ENCODE measurements at places on chromosomes 1 and 21. TPM values are rescaled to one million over a fixed set of nuclear protein-coding genes. Genes with fewer than 3 reads are reported as not detected.

DNA sequence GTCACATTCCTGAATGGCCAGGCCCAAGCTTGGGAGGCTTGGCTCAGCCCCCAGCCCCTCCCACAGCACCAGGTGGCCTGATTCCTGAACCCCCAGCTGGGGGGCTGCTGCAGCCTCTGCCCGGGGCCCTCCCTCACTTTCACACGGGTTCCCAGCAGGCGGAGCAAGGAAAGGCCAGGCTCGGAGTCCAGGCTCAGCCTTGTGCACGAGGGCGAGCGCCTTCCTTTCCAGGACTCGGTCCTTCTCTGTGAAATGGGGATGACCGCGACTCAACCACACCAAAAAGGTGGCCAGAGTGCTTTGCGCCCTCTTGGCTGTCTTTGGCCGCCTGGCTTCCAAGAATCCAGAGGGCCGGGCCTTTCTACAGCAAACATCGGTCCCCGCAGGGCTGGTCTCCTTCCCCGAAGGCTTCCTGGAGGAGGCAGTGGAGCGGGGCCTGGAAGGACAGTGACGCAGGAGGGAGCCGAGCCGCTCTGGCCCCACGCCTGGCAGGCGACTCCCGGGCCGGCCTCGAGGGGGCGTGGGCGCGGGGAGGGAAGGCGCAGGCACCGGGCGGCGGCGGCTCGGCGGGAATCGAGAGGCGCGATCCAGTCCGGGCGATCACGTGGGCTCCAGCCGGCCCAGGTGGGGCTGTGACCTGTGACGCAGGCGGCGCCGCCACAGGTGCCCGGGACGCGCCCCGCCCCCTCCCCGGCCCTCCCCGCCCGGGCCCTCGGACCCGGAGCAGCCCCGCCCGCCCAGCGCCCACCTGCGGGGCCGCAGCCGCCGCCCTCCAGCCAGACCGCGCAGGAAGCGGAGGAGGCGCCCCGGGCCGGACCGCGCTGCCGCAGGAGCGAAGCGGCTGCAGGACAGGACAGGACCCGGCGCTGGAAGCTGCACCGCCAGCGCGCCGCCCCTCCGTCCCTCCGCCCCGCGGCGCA lies at the start of gene ARHGEF16:
ARHGEF16 (plus strand) TSS at position 775 of the 920 bp plus-strand sequence. CDS start 8,420 bp downstream, outside the sequence.
- peak; percentile 21 for DNase-seq

DNA sequence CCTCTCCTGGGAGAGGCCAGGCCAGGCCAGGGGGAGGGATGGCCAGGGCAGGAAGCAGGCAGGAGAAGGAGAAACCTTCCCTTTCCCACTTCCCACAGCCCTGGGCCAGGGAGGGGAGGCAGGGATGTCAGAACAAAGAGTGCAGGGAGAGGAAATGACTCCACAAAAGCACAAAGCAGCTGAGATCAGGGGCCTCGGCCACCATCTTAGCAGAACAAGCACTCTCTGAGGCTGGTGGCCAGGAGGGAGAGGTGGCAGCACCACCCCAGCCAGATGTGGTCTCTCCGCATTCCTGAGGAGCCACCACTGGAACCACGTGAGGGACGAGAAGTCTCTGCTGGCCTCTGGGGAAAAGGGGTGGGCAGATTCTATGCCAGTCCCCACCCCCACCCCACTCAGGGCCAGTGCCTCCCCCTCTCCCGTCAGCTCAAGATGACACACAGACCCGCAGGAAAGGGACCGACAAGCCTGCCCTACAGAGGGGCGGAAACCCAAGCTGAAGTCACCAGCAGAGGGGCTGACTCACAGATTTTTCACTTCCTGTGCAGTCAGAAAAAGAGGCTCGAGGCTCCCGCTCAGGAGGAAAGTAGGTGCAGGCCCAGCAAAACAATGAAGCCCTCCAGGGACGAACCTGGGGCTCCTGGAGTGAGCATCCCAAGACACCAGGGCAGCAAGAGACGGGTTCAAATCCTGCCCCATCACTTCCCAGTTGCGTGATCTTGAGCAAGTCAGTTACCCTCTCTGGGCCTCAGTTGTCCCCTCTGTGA lies 24.1 kb upstream of the ALDH4A1 start:
- peak; percentile 80 for DNase-seq

GRCh38 chr1:81989524-81989923 lies 188.8 kb downstream of the ADGRL2 start:
- DNase-seq = no peak

Gene MTHFR
- total RNA-seq = 52.7 TPM

GRCh38 chr21:37128076-37128475 lies 55.0 kb downstream of the TTC3 start:
- no peak for DNase-seq

Gene CD55
- 77.3 TPM for total RNA-seq

DNA sequence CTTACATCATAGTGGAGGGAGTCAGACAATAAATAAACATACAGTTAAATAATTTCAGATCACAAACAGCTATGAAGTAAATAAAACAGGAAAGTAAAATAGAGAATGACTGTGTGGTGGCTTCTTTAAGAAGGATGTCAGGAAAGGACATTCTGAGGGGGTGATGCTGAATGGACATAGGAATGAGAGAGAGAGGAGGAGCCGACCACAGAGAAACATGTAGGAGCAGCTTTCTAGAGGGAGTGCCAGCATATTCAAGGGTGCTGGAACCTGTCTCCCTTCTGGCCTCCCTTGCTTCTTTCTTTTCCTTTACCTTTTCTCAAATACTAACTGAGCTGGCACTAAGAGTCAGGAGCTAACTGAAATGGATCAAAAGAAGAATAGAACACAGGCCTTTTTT lies 20.5 kb upstream of the BCL10 start:
- DNase-seq = no peak

DNA sequence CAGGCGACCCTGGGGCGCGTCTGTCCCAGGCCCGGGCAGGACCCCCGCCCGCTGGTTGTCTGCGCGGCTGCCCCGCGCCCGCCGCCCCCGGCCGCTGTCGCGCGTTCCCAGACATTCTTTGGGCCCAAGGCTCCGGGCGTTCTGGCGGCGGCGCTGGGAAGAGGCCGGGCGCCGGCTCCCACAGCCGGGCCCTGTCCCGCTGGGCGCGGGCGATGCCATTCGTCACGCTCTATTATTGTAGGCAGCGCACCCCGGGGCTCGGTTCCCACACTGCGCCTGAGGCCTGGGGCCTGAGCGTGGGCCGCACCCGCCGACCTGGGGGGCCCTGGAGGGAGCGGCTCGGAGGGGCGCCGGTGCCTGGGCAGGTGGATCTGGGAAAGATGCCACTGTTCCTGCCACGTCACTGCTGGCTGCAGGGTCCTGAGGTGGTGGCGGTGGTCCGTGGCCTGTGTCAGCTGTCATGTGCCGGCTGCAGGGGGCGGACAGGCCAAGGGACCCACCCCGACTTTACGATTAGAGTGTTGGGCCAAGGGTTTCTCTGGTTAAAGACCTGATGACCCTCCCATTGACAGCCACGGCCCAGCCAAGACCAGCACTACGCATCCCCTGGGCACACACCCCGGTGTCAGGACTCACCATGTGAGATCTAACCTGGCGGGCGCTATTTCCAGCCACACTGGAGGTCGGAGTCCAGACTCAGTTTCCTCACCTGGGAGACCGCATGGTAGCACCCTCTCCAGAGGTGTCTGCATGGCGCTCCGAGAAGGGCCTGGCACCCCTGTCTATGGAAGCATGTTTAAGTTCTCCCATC lies 55.1 kb upstream of the ADARB1 start:
- no peak for DNase-seq

Gene TCEA3
- total RNA-seq = 30.8 TPM

- peak; percentile 70 for DNase-seq
These were observed 26.2 kb upstream of the C1orf105 start for GRCh38 chr1:172394141-172394751.

Gene DNAJC6
- 3.6 TPM for total RNA-seq

- no peak for DNase-seq
These were observed 18.8 kb downstream of the UAP1 start for GRCh38 chr1:162580308-162580707.

DNA sequence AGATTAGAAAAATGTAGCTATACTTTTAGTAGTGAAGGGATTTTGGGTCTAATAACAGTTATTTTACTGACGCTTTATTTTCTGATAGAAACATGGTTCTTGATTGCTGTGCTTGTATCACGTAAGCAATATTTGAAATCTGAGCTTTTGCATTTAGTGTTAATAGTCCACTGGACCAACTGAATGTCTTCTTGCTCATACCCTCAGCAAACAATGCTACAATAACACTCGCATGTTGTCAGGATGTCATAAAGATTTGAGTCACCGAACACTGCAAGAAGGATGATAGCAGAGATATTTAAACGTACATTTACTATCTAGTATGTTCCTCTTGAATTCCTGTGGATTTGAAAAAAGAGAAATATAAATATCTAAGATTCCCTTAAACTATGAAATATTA lies 7.5 kb downstream of the DYRK1A start:
- no peak for DNase-seq

Gene PPFIA4
- 1.4 TPM for total RNA-seq

DNA sequence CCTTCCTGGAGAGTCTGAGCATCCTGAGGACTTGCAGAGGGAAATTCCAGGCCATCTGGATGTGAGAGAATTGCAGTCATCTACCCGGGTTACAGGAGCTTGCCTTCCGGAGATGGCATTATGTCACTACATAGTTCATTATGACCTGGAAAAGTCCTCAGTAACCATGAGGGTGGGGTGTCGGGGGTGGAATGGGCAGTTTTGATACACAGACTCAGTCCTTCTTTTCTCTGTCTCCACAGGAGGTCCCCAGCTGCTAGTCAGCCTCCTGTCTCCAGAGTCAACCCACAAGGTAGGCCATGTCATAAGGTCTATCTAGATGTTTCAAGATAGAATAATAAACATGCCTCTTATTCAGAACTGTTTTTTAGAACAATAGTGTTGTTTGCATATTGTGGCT lies 268.2 kb upstream of the SGIP1 start:
- no peak for DNase-seq

- DNase-seq = no peak
These were observed 6.7 kb downstream of the PM20D1 start for GRCh38 chr1:205843036-205843859.

GRCh38 chr1:169909499-169909898 lies 15.8 kb upstream of the SCYL3 start:
- DNase-seq = no peak

Gene KDM1A
- total RNA-seq = 43.2 TPM

GRCh38 chr1:112165375-112165774 lies 175.9 kb upstream of the KCND3 start:
- DNase-seq = no peak

Gene CFAP141
- total RNA-seq = not detected

- DNase-seq = no peak
These were observed 120.6 kb downstream of the LYPLAL1 start for GRCh38 chr1:219294251-219294650.

Measured in CD4-positive, alpha-beta memory T cell (primary cell).